Left lobe of liver (tissue), 2 donors: ENCODE measurements at places on chromosomes 4 and X.

- DNase-seq: no peak
Observed at GRCh38 chrX:110143454-110144210, 140.7 kb downstream of the TMEM164 start.

DNA sequence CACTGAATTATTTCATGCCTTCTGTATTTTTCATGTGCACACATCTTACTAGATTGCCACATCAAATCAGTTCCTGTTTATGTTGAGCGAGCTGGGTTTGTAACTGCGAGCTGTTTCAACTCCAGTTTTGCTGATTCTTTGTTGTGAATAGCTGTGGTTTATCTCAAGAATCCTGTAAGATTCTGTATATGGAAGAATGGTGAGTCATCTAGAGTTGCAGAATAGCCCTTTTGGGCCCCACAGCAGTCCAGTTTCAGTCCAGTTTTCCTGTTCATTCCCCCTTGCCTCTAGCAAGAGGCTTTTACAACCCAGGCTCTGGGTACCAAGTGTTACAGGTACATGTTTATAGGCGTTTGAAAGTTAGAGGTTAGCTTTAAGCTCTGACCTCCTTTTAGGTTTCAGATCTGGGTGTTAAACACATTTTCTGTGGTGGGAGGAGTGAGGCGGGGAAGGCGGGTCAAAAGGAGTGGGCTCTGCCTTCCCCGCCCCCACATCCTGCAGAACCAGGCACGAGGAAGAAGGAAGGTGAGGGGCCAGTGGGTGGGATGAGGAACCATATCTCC lies 32.7 kb downstream of the TBC1D14 start:
- no peak for DNase-seq

DNA sequence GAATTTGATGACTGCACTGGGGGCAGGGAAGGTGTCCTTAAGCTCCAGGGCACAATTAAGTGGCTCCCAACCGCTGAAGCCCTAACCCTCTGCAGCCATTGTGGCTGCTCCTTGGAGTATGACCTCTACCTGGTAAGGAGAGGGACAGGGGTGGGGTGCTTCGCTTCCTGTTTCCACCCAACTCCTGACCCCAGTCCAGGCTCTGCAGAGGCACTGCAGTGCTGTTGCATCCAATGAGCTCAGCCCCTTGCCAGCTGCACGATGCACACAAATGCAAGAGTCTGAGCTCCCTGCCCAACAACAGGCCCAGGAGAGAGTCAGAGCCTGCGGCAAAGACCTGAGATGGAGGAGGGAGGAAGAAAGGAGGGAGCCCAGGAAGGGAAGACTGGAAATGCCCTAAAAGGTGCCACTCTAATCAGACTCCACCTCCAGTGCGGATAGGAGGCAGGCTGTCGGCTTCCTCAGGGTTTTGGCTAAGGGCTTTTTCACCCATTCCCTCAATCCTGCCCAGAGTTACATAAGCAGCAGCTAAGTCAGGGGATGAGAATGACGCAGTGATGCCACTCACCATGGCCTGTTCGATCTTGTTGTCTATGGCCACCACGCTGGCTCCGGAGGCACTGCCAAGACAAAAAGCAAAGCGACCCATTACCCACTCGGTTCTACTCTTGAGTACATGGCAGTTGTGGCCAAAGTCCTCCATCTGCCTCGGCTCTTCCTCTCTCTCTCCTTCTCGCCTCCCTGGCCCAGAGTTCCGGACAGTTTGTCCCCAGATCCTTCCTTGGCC lies 60.1 kb downstream of the TSC22D3 start:
- no peak for DNase-seq

DNA sequence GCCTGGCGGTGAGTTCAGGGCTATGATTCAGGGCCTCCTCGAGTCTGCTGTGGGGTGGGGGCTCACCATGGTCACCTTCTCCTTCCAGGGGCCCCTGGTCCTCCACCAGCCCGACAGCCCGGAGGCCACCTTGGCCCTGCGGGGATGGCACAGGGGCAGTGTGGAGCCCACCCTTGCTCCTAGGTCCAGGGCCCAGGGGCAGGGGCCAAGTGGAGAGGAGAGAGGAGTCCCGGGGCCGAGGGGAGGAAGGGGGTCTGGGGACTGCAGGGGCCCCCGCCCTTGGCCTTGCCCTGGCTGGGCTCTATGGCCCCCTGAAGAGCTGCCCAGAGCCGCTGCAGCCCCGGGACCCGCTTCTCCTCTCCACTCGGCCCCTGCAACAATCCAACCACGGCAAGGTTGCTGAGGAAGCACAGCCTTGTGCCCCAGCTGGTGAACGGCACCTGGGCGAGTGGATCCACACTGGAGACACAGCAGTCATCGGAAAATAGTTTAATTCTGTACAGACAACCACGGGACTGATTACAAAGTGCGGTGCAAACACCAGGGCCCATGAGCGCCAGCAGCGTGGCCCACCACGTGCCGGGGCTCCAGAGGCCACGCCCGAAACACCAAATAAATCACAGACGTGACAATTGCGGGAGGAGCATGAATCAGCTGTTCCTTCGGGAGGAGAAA lies 23.0 kb upstream of the CPLX1 start:
- no peak for DNase-seq

GRCh38 chrX:13697455-13697854 lies 8.5 kb downstream of the RAB9A start:
- DNase-seq: no peak

DNA sequence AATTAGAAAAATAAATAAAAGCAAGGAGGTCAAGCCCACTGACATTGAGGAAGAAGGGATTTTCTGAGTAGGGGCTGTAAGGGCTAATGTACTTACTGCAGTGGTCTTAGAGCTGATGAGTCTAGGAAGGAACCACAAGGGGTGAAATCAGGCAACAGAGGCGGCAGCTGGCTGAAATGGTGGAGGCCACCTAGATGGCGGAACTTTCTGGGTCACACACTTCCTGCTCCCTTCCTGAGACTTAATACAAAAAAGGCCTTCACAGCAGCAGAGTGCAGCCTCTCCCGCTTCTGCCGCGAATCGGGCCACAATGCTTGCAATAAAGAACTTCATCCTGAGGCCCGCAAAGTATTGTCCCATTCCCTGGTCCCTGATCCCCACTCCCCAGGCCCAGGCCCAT lies 15.4 kb downstream of the SNX12 start:
- no peak for DNase-seq
